Activated CD4-positive, alpha-beta memory T cell treated with anti-CD3 and anti-CD28 coated beads, Interleukin-2, amount 10 ng/mL, durations not matched to agents 7 days and 5 days (primary cell): ENCODE measurements at places on chromosomes 4 and X. TPM values are rescaled to one million over a fixed set of nuclear protein-coding genes. Genes with fewer than 3 reads are reported as not detected.

ADGRL3 gene
- total RNA-seq, result not detected

FAM13A gene
- total RNA-seq, result 9.5 TPM

DNA sequence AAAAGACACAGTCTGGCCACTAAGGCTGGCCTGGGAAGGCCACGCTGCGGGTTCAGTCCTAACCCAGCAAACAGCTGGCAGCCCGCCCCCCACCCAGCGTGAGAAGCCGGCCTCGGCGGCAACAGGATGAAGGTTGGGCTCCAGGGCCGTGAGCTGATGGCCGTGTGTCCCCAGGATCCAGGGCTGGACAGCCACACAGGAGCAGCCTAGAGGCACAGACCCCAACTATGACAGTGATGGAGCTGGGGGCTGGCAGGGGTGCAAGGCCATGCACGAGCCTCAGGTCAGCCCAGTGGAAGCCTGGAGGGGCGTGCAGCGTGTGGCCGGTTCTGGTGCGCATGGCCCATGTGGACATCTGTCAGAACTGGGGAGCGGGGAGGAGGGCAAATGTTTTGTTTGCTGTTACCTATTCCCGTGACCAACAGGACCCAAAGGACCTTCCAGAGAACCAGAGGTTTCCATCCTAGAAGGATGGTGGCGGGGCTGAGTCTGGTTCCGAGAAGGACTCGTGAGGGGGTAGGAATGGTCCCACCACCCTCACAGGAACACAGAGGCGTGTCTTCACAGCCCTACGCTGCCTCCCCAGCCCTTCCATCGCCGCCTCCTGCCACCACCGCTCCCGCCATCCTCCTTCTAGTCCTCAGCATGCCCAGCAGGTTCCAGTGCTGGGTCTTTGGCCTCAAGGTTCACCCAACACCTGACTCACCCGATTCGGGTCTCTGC, 46.5 kb downstream of the ZFYVE28 start:
- DNase-seq, result no peak

GRCh38 chr4:178480105-178480504, 1037.9 kb upstream of the AGA start:
- no peak for DNase-seq

- no peak for DNase-seq
Observed at GRCh38 chr4:47721892-47722575, 115.8 kb downstream of the CORIN start.
